Activated naive CD8-positive, alpha-beta T cell treated with anti-CD3 and anti-CD28 coated beads, Interleukin-2, amount 50 U/mL, for 24 hours (primary cell): ENCODE measurements at places on chromosomes 1 and 21.

GRCh38 chr1:236685205-236685916, 938 bp upstream of the ACTN2 start:
- no peak for DNase-seq
- H3K4me3 ChIP-seq, result peak overlapping the region; percentile 63
- H3K36me3 ChIP-seq, result peaks cover 4% of the 10 kb centered on the region
- H3K4me1 ChIP-seq, result peaks cover 15% of the 10 kb centered on the region
- H3K27ac ChIP-seq, result peak overlapping the region; percentile 13
- peaks cover 53% of the 10 kb centered on the region for H3K27me3 ChIP-seq

GRCh38 chr21:26751305-26751704, 93.9 kb downstream of the ADAMTS1 start:
- H3K27me3 ChIP-seq, result peaks cover 9% of the 10 kb centered on the region
- H3K36me3 ChIP-seq, result no peaks in the 10 kb centered on the region
- H3K27ac ChIP-seq, result no peak overlapping the region
- no peak for DNase-seq
- H3K4me1 ChIP-seq, result no peaks in the 10 kb centered on the region
- no peak overlapping the region for H3K4me3 ChIP-seq

- H3K27me3 ChIP-seq, result peaks cover 12% of the 10 kb centered on the region
- no peaks in the 10 kb centered on the region for H3K36me3 ChIP-seq
- H3K4me3 ChIP-seq, result no peak overlapping the region
Measured at GRCh38 chr21:38958940-38959691, 153.4 kb downstream of the ETS2 start.

DNA sequence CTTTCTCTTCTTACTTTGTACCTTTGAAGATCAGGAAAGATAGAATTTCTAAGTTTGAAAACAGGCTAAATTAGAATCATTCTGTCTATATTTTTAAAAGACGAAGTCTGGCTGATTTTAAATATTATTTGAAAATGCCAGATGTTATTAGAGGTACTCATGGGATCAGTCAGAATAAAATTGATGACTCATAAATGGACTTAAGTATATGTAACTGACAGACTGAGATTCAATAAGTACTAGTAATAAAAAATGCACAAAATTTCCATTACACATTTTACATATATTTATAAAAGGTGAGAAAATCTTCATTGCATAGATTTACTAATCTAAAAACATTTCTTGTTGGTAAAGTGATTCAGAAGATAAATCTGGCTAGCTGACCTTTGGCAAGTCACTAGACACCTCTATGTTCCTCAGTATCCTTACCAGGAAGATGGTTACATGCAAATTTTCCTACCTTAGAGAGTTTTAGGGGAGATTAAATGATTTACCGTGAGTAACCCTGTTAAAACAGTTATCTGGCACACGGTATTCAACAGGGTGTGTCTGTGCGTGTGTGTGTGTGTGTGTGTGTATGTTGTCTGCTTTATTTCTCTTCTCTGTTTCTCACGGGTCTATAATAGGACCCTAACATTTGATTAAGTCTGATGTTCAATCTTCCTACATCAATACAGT, 189.0 kb downstream of the RUNX1 start:
- no peak overlapping the region for H3K27ac ChIP-seq
- no peaks in the 10 kb centered on the region for H3K27me3 ChIP-seq
- no peak for DNase-seq
- no peak overlapping the region for H3K4me3 ChIP-seq
- H3K4me1 ChIP-seq, result peaks cover 24% of the 10 kb centered on the region

DNA sequence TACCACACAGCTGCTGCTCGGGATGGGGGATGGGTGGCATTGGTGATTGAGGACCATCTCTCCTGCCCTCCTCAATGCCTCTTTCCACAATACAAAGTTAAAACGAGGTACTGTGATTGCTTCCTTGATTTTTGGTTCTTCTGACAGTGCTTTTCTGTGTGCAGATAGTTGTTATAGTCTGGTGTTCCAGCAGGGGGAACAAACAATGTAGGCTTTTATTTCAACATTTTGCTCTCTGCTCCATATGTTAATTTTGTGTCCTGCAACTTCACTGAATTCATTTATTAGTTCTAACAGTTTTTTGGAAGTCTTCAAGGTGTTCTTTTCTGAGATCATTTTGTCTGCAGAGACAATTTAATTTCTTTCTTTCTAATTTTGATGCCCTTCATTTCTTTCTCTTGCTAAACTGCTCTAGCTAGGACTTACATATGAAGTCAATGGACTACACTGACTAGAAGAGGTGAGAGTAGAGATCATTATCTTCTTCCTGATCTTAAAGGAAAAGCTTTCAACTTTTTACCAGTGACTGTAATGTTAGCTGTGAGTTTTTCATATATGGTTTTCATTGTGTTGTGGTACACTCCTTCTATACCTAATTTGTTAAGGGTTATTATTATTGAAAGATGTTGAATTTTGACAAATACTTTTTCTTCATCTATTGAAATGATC, 45.4 kb downstream of the TNFSF18 start:
- H3K4me1 ChIP-seq, result peaks cover 5% of the 10 kb centered on the region
- H3K27me3 ChIP-seq, result peaks cover 2% of the 10 kb centered on the region
- H3K4me3 ChIP-seq, result no peak overlapping the region
- no peak overlapping the region for H3K27ac ChIP-seq

- no peak overlapping the region for H3K4me3 ChIP-seq
- H3K36me3 ChIP-seq, result no peaks in the 10 kb centered on the region
- no peaks in the 10 kb centered on the region for H3K27me3 ChIP-seq
- H3K4me1 ChIP-seq, result no peaks in the 10 kb centered on the region
- DNase-seq, result no peak
Measured at GRCh38 chr1:224684979-224685425, 68.9 kb downstream of the CNIH3 start.
